ENCODE measurements at places on chromosomes 1 and 21.
A peak's percentile ranks its signal among the peaks of the same experiment; 100 is the strongest.

DNA sequence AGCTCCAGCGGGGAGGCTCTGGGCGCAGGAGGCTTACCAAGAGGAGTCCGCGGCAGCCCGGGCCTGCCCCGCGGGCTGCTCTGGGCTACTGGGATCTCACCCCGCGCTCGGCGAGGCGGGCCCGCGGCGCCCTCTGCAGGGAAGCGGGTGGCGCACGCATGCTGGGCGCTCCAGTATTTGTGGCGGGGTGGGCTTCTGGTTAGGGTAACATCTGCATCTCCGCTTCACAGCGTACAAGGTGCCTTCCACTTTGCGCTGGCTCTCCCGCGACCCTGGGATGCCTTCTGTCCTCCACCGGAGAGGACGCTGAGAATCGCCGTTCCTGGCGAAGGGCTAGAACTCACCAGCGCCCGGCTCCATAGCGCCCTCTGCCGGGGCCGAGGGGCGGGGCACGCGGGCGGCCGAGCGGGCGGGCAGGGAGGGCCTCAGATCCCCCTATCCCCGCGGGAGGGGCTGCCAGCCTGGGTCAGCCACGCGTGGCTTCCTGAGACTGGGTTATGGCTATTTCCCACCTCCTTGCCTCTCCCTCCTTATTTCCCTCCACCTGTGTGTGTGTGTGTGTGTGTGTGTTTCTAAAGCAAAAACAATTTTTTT lies 46.6 kb upstream of the CTBS start:
- DNase-seq, result peak; percentile 37

DNA sequence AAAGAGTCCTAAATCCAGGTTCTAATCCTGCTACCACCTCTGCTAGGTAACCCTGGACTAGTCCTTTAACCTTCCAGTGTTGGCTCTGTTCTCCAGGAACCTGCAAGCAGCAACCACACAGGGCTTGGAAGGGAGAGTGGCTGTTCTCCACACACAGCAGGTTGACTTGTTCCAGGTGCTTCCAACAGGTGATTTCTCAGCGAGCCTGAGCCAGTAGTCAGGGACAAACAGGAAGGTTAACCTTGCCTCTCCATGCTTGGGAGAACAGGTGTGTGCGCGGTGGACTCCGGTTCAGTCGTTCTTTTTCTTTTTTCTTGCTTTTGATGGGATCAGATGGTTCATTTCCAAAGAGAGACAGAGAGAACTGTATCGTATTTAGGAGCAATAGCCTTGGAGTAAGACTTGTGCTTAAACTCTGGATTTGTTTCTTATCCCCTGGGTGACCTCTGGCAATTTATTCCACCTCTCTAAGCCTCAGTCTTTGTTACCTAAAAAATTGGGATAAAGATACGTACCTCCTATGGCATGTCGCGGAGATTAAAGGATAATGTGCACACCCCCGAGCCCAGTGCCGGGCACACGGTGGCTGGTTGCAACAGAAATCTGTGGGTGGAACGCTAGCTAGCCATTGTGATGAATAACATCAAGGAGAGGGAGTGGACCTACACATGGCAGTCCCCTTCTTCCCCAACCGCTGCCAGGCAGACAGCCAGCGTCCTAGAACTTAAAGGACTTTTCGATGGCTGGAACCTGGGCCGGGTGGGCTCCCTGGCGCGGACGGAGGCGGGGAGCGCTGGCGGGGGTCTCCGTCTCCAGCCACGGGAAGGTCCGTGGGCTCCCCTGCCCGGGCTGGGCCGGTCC lies 583 bp upstream of the CACHD1 start:
- DNase-seq, result peak; percentile 36

GRCh38 chr1:29657816-29658215 lies 421.5 kb downstream of the PTPRU start:
- DNase-seq, result no peak

DNA sequence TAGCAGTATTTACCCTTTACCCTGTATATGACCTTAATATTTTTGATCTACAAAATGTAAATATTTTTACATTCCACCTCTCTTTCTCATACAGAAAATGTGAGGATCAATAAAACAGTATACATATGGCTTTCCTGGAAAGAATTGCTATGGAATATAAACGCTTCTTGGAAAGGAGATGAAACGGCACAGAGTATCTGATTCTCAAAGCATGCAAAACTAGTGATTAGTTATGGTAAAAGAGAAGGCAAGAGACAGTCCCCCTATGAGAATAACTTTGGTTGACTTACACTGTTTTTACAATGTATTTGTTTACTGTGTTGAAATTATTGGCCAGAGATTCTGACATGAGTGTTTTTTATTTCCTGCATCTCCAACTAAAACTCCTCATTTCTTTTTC lies 204.6 kb upstream of the C21orf91 start:
- DNase-seq, result no peak

DNA sequence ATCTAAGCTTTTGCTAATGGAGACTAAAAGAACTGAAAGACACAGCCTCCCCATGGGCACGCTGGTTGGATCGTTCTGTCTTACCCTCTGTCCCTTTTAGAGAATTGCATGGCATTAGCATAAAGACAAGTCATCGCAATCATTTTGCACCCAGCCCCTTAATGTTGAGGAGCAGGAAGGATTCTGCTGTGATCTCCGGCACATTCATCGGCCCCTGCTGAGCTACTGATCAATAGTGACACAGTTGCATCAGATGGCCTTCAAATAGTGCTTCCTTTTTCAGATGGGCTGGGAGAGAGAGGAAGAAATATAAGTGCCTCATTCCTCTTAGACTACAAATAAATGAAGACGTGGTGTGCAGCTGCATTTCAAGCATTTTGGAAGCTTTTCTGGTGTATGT lies 75.4 kb downstream of the NOS1AP start:
- no peak for DNase-seq

GRCh38 chr1:233993651-233994050 lies 89.2 kb downstream of the SLC35F3 start:
- DNase-seq, result no peak

GRCh38 chr21:15001857-15002606 lies 62.8 kb downstream of the NRIP1 start:
- no peak for DNase-seq

GRCh38 chr1:116763787-116764465 lies 9.7 kb downstream of the CD2 start:
- DNase-seq, result no peak
